Effector memory CD8-positive, alpha-beta T cell (primary cell): ENCODE measurements at places on chromosomes 12 and 14.

DNA sequence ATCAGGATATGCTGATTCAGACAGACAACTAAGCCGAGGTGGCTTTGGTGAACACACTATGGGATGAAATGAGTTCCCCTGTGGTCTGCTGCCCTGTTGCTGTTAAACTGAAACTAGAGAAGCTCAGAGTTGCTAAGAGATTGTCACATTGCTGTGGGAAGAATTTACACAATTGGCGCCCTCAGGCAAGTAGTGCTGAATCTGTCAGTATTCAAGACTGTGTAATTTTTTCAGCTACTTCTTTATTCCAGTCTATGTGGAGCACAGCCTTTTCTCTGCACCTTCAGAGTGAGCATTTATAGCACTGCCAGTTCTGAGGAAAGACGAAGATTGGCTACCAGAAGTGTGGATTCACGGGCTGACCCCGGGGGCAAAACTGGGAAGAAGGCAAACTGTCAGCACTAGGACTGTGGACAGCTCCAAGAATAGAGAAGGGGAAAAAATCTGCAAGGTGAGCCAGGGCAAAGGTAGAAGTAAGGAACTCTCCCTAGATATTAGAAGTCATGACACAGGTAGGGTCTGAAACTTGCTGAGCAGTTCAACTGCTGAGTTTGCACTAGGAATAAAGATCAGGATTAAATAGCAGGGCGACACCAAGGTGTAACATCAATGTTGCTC lies 218.8 kb upstream of the TMPO start:
- DNase-seq: no peak
- H3K4me3 ChIP-seq: no peak overlapping the region
- H3K27ac ChIP-seq: no peak overlapping the region
- peaks cover 29% of the 10 kb centered on the region for H3K27me3 ChIP-seq
- no peaks in the 10 kb centered on the region for H3K36me3 ChIP-seq

GRCh38 chr12:30622509-30622908 lies 73.2 kb downstream of the IPO8 start:
- H3K4me1 ChIP-seq: peaks cover 3% of the 10 kb centered on the region
- no peak for DNase-seq
- H3K36me3 ChIP-seq: no peaks in the 10 kb centered on the region
- no peak overlapping the region for H3K4me3 ChIP-seq
- no peak overlapping the region for H3K27ac ChIP-seq
- H3K27me3 ChIP-seq: no peaks in the 10 kb centered on the region

DNA sequence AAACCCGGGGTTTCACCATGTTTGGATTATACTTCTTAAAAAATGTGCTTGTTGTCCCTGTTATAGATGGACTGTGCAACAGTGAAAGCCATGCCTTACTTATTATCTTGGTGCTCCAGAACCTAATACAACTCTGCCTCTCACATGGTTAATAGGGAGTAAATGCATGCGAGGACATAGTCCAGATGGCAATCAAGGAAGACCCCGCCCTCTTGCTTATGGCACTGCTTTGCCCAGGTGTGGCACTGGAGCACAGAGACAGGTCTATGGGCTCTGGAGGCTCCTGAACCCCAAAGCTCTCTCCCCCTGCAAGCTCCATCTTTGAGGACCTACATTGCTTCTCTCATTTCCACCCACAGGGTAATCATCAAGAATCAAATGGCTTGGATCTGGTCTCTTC lies 162.1 kb upstream of the NTF3 start:
- no peak overlapping the region for H3K27ac ChIP-seq
- no peak for DNase-seq
- no peak overlapping the region for H3K4me3 ChIP-seq
- H3K4me1 ChIP-seq: no peaks in the 10 kb centered on the region
- no peaks in the 10 kb centered on the region for H3K36me3 ChIP-seq

DNA sequence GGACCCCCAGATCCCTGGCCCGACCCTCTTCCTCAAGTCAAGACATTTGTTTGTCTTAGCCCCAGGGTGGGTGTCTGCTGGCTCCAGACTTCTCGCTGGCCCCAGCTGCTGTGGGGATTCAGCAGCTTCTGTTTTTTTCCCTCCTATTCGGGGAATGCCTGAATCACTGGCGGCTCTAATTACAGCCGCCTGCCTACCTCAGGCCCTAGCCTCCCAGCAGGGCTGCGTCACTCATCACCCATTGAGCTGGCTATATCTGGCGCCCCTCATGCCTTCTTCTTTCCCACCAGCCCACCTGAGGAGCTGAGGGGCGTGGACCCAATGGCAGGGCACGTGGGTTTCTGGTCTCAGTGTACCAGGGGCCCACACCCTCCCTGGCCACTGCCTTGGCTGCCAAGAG lies 10.1 kb downstream of the KRT80 start:
- peaks cover 10% of the 10 kb centered on the region for H3K27me3 ChIP-seq
- no peak for DNase-seq
- no peaks in the 10 kb centered on the region for H3K36me3 ChIP-seq
- no peak overlapping the region for H3K4me3 ChIP-seq
- H3K27ac ChIP-seq: no peak overlapping the region
- peaks cover 6% of the 10 kb centered on the region for H3K4me1 ChIP-seq

GRCh38 chr12:53300187-53300586 lies 692 bp downstream of the MYG1 start:
- H3K27ac ChIP-seq: peak overlapping the region; percentile 94
- peak overlapping the region; percentile 94 for H3K4me3 ChIP-seq
- H3K4me1 ChIP-seq: peaks cover 57% of the 10 kb centered on the region

DNA sequence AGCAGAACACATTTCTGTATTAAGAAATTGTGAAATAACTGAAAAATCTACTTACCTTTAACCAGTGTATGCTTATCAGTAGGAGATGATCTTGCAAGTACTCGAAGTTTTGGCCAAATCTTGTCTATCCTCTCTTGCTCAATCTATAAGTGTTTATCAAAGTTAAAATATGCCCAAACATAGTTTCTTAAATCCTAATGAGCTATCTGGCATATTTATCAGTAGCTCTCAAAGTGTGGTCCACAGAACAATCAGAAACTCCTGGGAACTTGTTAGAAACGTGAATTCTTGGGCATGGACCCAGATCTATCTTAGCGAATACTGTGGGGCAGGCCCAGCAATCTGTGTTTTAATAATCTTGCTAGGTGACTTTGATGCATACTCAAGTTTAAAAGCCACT lies 84.5 kb upstream of the POC1B start:
- DNase-seq: no peak
- H3K27ac ChIP-seq: peak overlapping the region; percentile 9
- H3K36me3 ChIP-seq: peaks cover 50% of the 10 kb centered on the region
- peaks cover 13% of the 10 kb centered on the region for H3K4me1 ChIP-seq
- H3K4me3 ChIP-seq: no peak overlapping the region

DNA sequence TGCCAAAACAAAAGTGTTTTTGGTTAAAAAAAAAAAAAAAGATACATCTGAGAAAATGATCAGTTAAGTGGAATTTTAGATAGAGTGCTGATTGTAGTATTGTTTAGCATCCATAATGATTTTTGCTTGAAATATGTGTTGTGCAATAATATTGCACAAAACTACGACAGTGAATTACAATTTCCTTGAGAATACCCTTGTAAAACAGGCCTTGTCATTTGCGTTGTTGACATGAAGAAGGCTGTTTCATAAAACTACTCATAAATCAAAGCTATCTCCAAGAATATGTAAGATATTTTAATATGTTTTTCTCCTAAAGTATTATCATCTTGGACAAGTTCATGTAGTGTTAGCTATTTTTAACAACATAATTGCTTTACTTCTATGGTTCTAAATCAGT lies 1077.0 kb downstream of the LRFN5 start:
- H3K4me1 ChIP-seq: no peaks in the 10 kb centered on the region
- no peaks in the 10 kb centered on the region for H3K27me3 ChIP-seq
- H3K36me3 ChIP-seq: no peaks in the 10 kb centered on the region
- no peak for DNase-seq
- no peak overlapping the region for H3K4me3 ChIP-seq

- DNase-seq: peak; percentile 37
- H3K4me1 ChIP-seq: peaks cover 6% of the 10 kb centered on the region
- H3K4me3 ChIP-seq: peak overlapping the region; percentile 51
- H3K27me3 ChIP-seq: peaks cover 33% of the 10 kb centered on the region
These were observed 890 bp upstream of the KIF26A start for GRCh38 chr14:104137297-104138097.

- no peaks in the 10 kb centered on the region for H3K4me1 ChIP-seq
- no peak overlapping the region for H3K4me3 ChIP-seq
- no peak for DNase-seq
These were observed 20.0 kb downstream of the PROX2 start for GRCh38 chr14:74855945-74856344.

DNA sequence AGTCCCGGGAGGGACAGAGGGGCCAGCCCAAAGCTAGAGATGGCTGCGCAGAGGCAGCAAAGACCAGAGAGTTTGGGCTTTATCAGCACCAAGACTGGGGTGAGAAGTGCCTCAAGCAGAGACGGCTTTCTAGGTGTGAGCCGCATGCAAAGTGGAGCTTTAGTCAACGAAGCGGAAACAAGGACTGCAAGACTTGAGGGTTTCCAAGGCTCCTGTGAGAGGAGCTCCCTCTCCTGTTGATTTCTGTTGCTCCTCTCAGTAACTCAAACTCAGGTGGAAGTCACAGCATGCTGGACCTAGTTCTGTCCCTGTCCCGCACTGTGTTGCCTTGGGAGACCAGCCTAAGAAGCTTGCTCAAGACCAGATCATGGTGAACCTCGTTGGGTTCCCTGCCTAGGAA lies 327.8 kb downstream of the MED13L start:
- no peak for DNase-seq
- H3K27me3 ChIP-seq: no peaks in the 10 kb centered on the region
- peaks cover 12% of the 10 kb centered on the region for H3K36me3 ChIP-seq
- H3K4me3 ChIP-seq: no peak overlapping the region

DNA sequence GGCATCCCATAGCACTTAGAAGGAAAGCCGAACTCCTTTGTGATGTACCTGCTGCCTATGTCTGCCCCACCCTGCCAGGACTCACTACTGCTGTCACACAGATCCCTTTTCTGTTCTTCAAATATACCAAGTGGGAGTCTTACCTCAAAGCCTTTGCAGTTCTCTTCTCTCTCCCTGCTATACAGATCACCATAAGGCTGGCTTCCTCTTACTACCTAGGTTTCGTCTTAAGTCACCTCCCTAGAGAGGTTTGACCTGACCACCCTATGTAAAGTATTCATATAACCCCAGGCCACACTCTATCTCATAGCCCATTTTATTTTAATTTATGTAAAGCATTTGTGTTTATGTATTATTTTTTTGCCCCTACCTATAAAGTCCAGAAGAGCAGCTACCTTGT lies 117.6 kb downstream of the CRADD start:
- H3K27ac ChIP-seq: no peak overlapping the region
- no peaks in the 10 kb centered on the region for H3K36me3 ChIP-seq
- H3K4me3 ChIP-seq: no peak overlapping the region
- no peak for DNase-seq

- no peaks in the 10 kb centered on the region for H3K27me3 ChIP-seq
- DNase-seq: no peak
- H3K27ac ChIP-seq: no peak overlapping the region
- H3K4me1 ChIP-seq: no peaks in the 10 kb centered on the region
These were observed 754.5 kb downstream of the C12orf50 start for GRCh38 chr12:87274594-87275245.

DNA sequence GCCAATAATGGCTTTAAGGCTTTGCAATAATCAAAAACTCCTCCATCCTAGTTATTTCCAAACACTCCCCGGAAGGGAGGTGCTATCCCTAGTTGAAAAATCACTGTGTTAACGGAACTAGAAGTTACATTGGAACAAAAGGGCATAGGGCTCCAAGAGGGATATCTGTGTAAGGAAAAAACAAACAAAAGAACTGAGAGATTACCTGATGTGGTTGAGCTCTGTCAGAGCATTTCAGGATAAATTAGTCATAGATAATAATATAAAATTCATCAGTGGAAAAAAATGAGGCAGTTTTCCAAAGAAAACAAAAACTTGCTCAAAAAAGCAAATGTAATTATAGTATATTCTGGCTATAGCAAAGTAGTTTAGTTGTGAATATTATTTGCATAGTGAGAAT lies 27.4 kb upstream of the PAPLN start:
- no peak for DNase-seq
- H3K4me3 ChIP-seq: no peak overlapping the region
- peaks cover 58% of the 10 kb centered on the region for H3K36me3 ChIP-seq
- no peaks in the 10 kb centered on the region for H3K4me1 ChIP-seq
- H3K27me3 ChIP-seq: no peaks in the 10 kb centered on the region

GRCh38 chr12:6318440-6318879 lies 8.0 kb downstream of the PLEKHG6 start:
- H3K4me3 ChIP-seq: peak overlapping the region; percentile 72
- H3K4me1 ChIP-seq: peaks cover 36% of the 10 kb centered on the region
- no peak for DNase-seq
- H3K27me3 ChIP-seq: peaks cover 12% of the 10 kb centered on the region
- peaks cover under 1% of the 10 kb centered on the region for H3K36me3 ChIP-seq
- H3K27ac ChIP-seq: peak overlapping the region; percentile 57

DNA sequence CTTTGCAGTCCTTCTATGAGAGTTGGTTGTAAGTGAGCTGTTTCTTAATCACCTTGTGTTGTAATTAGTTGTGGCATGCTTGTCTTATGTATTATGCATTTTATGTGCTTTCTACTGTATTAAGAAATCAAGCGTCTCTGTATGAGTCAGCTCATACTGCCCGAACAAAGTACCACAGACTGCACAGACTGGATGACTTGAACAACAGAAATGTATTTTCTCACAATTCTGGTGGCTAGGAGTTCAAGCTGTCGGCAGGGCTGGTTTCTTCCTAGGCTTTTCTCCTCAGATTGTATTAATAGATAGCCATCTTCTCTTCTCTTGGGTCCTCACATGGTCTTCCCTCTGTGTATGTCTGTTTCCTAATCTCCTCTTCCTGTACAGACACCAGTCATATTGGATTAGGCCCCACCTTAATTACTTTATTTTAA lies 77.7 kb downstream of the FLRT2 start:
- H3K27ac ChIP-seq: no peak overlapping the region
- H3K27me3 ChIP-seq: no peaks in the 10 kb centered on the region
- no peak for DNase-seq
- H3K36me3 ChIP-seq: peaks cover 3% of the 10 kb centered on the region
- no peak overlapping the region for H3K4me3 ChIP-seq

DNA sequence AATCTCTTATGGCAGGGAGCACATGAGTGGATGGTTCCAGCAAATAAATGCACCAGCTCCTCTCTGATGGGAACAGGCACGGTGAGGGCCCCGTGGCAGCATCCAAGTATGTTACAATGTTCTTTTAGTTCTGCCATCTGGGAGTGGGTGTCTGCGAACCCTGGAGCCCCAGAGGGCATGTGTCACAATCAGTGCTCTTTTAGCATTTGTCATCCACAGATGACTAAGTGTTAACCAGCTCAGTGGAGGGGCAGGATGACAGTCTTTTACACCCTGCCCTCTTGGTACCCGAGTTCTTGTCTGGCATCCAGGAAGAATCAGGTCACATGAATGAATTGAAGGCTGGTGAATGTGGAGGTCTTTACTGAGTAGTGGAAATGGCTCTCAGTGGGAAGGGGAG lies 560.4 kb upstream of the FLRT2 start:
- no peak overlapping the region for H3K27ac ChIP-seq
- no peak for DNase-seq
- H3K4me3 ChIP-seq: no peak overlapping the region
- H3K36me3 ChIP-seq: no peaks in the 10 kb centered on the region
- no peaks in the 10 kb centered on the region for H3K4me1 ChIP-seq

DNA sequence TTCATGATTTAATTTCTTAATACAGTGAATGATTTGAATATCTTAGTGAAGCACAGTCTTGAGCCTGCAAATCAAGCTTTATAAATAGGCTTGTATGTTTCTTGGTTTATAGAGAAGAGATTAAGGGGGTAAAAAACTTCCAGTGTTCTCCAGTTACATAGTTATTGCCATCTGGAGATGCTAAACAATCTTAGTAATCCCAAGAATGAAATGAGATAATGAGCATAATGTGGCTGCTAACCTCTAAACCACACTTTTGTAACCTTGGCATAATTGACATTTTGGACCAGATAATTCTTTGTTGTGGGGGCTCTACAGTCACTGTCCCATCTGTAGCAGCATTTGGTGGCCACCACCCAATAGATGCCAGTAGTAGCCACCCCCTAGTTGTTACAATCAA lies 316.8 kb downstream of the CCDC91 start:
- no peak overlapping the region for H3K4me3 ChIP-seq
- DNase-seq: no peak
- no peaks in the 10 kb centered on the region for H3K36me3 ChIP-seq
